AG04449 (cell line): ENCODE measurements at places on chromosomes 6 and 20.

- DNase-seq, result no peak
Measured at GRCh38 chr6:170292407-170293158, 1.7 kb upstream of the DLL1 start.

DNA sequence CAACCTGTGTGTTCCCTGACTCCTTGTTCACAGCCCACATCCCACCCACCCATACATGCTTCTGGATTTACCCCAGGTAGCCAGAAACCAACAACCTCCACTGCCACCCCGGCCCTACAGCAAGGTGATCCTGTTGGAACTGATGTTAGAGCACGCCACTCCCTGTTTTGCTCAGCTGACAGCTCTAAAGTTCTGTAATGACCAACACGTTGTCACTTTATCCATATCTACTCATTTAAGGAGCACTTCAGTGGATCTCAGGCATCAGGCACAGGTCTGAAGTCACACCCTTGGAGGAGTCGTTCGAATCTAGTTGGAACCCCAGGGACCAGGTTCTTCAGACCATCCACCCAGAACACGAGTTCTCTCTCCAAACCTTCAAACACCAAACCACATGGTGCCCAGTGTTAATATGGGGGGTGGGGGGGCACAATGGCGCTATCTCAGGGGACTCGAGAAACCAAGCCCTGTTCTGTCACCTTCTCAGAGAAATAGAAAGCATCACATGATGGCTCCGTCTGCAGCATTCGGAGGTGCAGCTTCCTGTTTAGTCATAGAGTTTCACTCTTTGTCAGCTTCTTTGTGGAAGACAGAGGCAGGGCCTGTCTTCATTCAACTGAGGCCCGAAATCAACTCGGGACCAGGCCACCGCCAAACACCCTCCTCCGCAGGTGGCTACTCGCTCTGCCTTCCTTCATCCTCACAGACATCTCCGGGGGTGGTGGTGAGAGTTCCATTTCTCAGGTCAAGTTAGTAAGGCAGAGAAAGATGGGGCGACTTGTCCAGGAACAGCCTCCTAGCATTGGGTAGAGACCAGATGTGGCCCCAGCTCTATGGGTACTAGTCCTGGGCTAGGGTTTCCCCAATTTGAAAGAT lies 142.2 kb downstream of the NFATC2 start:
- DNase-seq, result no peak

DNA sequence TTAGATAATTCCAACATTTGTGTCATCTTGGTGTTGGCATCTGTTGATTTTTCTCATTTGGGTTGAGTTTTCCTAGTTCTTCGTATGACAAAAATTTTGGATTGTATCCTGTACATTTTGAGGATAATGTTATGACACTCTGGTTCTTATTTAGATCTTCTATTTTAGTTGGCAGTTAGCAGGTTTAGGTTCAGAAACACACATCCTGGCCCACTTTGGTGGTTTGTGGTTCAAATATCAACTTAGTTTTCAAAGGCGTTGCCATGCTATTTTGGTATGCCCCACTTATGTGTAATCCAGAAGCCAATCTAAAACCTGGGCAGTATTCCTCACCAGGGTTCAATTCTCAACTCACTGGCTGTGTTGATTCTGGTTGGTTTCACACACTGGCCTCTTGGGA lies 68.2 kb downstream of the NOX3 start:
- no peak for DNase-seq

DNA sequence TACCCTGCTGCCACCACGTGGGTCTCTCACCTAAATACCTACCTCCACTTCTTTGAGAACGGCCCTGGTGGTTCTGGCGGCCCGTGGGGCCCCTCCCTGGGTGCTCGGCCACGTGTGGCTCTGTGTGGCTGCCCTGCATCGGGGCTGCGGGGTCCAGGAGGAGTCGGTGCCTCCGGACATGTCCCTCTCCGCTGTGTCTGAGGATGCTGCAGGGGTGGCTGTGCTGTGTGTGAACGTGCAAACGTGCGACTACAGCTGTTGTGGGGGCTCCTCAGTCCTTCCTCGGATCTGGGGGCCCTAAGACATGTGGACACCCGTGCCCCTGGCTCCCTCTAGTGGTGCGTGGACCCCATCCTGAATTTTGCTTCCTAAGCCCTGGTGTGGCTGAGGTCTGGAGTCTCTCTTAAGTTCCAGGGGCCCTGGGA lies 691.8 kb downstream of the QKI start:
- no peak for DNase-seq

DNA sequence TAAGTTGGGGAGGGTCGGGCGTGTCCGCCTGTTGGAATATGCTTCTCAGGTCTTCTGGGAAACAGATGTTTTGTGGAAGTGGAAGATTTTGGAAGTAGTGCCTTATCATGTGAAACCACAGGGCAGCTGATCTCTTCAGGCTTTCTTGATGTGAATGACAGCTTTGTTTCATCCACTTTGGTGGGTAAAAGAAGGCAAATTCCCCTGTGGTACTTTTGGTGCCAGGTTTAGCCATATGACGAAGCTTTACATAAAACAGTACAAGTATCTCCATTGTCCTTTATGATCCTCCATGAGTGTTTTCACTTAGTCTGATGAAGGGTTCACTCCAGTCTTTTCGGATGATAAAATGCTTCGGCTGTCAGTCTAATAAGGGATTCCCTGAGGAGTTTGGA lies 4.6 kb downstream of the IRF4 start:
- no peak for DNase-seq

- DNase-seq, result no peak
Measured at GRCh38 chr6:30598912-30599624, 18.0 kb downstream of the PPP1R10 start.
